ENCODE measurements at places on chromosomes 3 and 15.

DNA sequence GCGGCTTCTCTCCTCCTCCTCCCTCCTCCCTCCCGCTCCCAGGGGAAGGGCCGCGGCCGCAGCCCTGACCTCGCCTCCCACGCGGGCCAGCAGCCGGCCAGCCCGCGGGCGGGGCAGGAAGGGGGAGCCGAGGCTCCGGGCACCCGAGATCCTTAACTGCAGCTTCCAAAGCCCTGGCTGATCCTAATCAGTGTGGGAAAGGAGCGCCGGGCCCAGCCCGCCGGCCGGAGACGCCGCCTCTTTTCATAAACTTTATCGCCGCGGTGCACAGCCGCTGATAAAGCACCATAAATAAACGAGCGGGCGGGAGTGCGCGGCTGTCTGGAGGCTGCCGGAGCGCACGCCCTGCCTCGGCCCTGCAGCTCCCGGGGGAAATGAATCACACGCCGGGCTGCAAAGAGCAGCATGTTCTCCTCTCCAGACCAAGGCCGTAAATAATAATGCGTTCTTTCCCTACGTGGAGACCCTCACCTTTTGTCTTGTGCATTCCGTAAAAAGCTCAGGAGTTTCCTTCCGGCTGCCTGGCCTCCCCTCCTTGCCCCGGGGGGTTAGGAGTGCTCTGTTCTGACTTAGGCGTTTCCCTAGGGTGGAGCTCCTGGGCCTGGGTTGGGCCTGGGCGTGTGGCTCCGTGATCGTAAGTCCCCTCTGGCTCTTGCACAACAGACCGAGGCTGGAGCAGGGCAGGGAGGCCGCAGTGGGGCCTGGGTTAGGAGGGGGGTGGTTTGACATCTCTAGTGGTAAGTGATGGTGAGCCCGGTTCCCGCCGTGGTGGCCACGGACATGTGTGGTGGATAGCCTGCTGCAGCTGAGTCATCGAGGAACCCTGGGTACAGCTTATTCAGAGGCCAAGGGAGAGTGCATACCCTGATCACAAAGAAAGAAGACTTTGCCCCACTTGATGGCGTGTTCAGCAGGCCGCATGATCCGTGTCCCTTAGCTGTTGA lies 132.6 kb upstream of the HES1 start:
- peak; percentile 58 for DNase-seq

GRCh38 chr3:188185717-188186251 lies 31.8 kb downstream of the LPP start:
- no peak for DNase-seq

- DNase-seq: no peak
Measured at GRCh38 chr3:170563712-170564423, 22.0 kb downstream of the SLC7A14 start.

GRCh38 chr15:90664650-90665287 lies 52.4 kb upstream of the BLM start:
- no peak for DNase-seq

DNA sequence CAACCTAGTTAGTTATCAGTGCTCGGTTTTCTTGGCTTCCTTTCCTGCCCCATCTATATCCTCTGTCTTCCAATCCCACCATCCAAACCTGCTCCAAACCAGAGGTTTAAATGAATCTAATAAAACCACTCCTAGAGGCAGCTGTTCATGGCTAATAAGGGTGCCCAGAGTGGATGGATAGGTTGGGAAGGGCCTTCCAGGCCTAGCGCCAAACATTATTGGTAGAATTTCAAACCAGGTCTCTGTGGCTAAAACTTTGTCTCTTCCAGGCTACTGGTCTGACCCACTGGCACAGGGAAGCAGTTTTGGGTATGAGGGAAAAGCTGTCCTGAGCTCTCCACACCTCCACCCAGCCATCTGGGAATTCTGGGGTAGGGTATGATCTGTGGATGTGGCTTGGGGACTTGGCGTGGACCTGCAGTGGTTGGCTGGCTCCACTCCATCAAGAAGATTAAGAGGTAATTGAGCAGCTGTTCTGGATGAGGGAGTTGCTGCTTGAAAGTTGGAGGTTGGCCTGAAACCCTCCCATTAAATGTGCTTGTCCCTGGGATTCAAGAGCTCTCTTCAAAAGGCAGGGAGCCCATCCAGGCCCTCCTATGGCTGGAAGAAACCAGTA lies 29.3 kb upstream of the INSYN1 start:
- DNase-seq: no peak
